Activated T-cell treated with anti-CD3 and anti-CD28 coated beads, Interleukin-2, amount 50 U/mL, for 1 hour (primary cell): ENCODE measurements at places on chromosomes 11 and 22.

DNA sequence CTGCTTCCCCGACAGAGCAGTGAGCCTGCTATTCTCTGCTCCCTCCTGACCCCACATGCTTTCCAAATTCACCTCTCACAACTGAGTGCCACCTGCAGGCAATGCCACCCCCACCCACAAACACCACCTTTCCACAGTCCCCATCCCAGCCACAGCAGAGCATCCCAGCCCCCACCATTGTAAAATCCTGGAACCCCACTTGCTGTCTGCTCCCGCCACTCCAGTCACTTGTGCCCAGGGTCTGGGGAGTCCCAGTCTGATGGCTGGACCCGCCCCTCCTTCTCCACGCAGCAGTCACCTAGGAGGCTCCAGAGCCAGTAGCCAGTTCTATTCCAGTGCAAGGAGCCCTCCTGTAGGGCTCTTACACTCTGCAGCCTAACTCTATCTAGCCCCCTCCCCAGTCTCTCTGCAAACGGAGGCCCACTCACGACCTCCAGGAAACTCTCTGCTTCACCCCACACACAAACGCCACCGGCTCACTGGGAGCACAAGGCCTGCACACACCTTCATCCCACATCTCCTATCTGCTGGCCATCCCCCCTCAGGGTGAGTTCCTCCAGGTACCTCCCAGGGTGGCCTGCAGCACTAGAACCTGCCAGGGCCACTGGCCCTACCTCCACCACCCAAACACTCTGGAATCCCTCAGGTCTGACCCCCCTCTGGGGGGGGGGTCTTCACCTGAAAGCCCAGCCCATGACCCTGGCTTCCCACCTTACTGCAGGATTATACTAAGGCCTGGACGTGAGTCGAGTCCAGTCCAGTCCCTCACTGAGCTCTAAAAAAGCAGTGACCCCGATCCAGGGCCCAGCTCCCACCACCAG lies 1.4 kb downstream of the GNB1L start:
- no peak for DNase-seq

- peak; percentile 50 for DNase-seq
Observed at GRCh38 chr11:12235947-12236743, 125.8 kb downstream of the MICAL2 start.

- peak; percentile 37 for DNase-seq
Observed at GRCh38 chr22:41217553-41218157, 12.5 kb downstream of the L3MBTL2 start.

DNA sequence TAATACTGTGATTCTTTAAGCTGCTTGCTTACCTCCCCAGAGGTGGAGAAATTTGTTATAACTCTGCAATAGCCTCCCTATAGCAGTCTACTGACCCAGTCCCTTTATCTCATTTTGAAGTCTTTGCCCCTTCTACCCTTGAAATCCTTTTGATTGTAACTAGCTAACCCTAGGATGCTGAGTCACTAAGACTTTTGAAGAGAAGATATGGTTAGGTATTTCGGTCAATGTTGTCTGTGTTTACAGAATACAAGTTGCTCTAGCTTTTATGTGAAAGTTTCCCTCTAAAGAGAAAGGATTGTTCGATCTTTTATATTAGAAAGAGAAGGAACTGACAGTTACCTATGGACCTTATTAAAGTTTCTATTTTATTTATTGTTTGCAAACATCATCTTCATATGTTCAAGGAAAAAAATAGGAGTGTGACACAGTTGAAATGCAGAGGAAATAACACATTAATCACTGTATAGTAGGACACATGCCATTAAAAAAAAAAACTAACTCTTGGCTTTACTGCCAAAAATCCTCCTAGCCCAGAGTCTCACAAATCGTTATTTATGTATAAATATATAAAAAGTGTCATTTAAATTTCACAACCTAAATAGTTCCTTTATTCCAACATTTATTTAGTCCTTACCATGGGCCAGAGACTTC lies 3.1 kb downstream of the HYLS1 start:
- no peak for DNase-seq

DNA sequence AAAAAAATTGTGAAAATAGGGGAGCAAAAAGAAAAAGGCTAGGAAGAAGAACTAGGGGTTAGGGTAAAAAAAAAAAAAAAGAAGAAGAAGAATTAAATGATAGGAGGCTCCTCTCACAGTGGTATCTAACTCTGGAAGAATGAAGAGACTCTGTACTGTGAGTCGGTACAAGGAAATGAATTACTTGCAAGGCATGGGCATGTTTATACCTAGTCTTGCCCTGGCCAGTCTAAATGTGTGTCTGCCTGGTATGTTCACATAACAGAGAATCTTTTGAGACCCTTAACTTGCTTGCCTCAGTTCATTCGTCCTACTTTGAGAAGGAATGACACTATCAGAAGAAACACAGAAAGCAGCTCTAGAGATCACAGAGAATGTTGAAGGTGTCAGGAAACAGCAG lies 159.6 kb downstream of the SWAP70 start:
- DNase-seq = no peak
